NCI-H82 (cell line): ENCODE measurements at places on chromosomes 2 and 18.
A peak's percentile ranks its signal among the peaks of the same experiment; 100 is the strongest.

- DNase-seq = no peak
These were observed 17.0 kb upstream of the RBMS1 start for GRCh38 chr2:160510617-160511016.

DNA sequence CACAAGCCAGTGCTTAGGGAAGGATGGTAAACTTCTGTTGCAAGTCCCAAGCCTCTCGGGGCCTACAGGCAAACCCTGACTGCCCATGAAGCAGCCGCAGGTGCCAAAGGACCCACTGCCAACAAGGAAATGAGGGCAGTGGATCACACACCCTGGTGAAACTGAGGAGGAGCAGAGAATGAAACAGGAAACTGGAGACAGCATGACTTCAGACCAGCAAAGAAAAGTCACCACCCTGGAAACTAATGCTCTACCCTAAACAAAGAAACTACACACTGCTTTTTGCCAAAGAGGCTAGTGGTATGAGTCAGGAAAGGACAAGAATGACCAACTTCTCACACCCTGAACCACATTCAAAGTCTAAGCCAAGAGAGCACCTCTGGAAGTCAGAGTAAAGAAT lies 97.2 kb downstream of the MYO5B start:
- DNase-seq = no peak

- DNase-seq = peak; percentile 85
These were observed 40.5 kb upstream of the ACTR2 start for GRCh38 chr2:65186872-65187851.

DNA sequence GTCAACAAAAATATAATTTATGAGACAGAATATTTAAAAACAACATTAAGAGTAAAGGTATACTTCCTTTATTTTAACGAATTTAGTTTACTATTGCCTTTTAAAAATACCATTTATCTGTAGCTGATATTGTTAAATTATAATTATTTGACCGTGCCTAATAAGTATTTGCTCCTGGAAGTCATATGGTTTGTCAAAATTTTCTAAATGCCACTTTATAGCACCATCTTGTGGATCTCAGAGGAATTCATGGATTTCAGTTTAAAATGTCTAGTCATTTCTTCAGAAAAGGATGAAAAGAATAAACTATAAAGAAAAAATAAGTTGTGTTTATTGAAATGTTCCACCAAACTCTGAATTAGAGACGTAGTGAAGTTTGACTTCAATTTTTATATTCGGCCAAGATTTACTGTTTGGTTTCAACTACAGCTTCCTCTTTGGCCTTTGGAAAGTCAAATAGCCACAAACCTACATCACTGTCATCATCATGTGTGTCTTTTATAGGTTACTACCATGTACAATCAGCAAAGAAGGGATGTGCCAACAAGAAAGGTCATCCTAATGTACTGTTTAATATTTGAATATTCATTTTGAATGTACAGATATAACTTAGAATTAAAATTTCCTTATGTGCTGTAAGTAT lies 10.3 kb upstream of the FTCDNL1 start:
- DNase-seq = peak; percentile 32

DNA sequence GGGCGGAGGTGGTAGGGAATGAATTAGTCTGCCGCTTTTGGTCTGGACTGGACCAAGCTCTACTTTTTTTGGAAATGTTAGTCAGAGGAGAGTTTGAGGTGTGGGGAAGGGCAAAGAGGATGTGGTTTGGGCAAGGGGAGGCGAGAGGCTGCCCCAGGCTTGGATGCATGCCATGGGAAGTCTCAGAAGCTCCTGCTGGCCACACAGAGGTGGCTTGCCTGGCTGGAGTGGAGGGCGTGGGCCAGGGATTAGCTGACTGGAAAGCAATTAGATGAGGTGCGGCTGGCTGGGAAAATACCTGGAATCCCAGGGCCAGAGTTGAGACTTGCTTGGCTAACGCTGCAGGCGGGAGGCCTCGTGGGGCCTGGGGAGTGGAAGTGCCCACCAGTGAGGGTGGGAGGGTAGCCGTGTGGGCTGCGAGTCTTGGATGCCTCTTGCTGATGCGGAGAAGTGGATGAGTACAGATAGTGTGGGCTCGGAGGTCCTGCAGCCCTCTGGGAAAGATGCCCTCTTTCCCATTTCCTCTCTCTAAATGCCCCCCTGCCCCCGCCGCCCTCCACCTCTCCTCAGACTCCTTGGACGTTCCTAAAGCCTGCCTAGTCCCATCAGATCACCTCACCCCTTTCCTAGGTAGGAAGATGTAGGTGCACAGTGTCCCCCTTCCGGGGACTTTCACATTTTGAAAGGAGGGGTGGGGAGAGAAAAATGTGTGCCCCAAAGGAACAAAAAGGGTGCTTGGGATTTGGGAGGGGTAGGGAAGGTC lies 117.6 kb downstream of the SMAD7 start:
- DNase-seq = no peak

DNA sequence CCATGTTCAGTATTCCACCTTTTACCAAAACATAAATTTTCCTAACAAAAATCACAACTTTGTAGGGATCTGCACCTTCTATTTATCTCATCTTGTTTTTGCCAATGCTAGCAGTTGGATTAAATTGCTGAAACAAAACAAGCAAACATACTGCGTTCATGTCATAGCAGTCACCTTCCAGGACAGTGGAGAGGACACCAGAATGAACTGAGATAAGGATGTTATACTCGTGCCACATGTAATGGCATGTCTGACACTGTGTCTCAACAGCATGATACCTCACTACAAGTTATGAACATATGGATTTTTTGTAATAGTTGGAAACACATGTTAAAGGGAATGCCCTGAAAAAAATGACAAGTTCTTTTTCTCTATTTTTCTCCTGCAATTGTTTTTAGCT lies 245.3 kb downstream of the XIRP2 start:
- DNase-seq = no peak

DNA sequence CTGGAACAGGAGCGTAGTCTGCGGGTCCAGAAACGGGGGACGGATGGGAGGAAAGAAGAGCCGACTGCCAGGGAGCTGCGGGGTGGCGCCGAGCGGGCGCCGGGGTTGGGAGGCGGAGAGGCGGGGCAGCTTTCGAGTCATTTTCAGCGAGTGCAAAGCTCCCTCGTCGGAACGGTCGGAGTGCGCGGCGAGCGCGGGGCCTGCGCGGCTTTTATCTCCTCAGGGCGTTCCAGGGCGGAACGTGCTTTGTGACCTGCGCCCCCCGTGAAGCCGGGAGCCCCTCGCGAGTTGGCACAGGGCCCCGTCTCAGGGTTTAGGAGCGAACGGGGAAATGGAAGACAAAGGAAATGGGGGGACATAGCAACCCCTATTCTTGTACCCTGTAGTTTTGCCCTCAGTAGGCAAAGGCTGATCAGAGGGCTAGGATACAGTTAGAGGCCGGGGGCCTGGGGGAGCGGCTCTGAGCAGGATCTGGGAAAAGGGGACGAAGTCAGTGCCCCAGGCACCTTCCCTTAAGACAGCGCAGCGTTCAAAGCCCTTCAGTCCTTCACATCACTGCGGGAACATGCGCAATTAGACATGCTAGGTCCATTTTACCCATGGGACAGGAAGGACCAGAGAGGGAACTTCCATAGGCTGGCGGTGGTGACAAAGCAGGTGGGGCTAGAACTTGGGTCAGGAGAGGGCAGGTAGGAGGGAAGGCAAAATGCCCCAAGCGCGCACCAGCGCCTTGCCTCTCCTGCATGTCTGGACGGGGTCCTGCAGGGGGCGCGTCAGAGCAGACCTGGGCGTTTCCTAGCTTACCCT lies 60.1 kb upstream of the IL1RL1 start:
- DNase-seq = no peak

GRCh38 chr2:170969030-170969429 lies 40.0 kb downstream of the GORASP2 start:
- DNase-seq = no peak

- no peak for DNase-seq
These were observed 96.4 kb downstream of the CERS6 start for GRCh38 chr2:168552450-168552856.

DNA sequence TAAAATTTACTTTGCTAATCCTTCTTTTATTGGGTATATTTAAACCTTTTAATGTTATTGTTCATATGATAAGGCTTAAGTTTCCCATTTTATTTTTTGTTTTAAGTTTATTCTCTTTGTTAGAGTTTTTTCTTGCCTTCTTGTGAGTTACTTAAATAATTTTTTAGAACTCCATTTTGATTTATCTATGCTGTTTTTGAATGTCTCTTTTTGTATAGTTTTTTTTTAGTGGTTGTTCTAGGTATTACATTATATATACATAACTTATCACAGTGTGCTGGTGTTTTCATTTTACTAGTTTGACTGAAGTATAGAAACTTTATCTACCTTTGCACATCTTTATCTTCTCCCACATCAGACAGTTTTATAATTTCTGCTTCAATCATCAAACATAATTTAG lies 49.4 kb upstream of the TGFA start:
- no peak for DNase-seq

DNA sequence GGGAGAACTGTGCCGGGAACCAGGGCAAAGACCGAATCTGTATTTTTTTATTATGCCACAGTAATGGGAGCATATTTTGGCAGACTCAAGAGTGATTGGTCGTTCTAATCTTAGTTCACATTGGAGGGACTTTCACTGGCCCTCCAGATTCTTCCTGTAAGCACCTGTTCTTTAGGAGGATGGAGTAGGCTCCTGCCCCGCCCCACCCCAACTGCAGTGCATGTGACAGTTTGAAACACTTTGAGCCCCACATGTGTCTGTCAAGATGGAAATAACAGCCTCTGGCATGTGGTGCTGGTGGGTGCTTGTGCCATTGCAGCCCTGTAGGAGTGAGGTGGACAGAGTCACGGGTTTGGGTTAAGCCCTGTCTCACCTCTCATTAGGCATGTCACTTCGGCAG lies 43.3 kb upstream of the TXNDC2 start:
- no peak for DNase-seq

- DNase-seq = no peak
These were observed 334.7 kb downstream of the CYRIA start for GRCh38 chr2:16330982-16331381.

- DNase-seq = no peak
These were observed 1.7 kb downstream of the IMPA2 start for GRCh38 chr18:11982981-11983380.

- no peak for DNase-seq
These were observed 5.5 kb upstream of the TEX51 start for GRCh38 chr2:126893153-126893552.
